ENCODE measurements at places on chromosomes 16 and 17.

DNA sequence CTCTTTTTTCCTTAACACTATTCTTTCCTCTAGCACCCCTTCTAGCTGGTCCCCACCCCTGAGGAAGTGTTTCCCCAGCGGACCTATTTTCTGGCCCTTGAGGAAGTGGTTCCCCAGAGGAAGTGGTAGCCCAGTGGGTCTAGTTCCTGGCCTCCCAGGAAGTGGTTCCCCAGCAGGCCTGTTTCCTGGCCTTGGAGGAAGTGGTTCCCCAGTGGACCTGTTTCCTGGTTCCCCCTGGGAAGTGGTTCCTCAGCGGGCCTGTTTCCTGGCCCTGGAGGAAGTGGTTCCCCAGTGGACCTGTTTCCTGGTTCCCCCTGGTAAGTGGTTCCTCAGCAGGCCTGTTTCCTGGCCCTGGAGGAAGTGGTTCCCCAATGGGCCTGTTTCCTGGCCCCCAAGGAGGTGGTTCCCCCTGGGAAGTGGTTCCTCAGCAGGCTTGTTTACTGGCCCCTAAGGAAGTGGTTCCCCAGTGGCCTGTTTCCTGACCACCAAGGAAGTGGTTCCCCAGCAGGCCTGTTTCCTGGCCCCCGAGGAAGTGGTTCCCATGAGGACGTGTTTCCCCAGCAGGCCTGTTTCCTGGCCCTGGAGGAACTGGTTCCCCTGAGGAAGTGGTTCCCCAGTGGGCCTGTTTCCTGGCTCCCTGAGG is 58.3 kb downstream of the NTN1 start:
- DNase-seq = no peak

DNA sequence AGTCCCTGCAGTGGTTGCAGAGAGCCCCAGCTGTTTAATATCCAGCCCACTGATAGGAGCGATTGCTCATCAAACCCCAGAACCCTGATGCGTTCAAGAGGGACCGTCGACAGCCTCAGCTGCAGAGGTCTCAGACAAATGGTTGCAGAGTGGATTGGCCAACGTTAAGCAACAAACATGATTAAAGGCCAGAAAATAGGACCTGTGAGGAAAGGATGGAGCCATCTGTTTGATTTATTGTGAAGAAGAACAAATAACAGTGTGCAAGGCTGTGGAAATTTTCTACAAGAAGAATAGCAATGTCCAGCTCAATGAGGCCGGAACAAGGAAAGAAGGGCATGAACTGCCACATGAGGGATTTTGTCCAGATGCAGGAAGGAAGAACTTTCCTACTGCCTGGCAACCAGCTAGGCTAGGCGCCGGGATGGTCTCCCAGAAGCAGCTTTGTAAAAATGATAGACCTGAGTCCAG is 138.4 kb upstream of the DNAH9 start:
- no peak for DNase-seq

DNA sequence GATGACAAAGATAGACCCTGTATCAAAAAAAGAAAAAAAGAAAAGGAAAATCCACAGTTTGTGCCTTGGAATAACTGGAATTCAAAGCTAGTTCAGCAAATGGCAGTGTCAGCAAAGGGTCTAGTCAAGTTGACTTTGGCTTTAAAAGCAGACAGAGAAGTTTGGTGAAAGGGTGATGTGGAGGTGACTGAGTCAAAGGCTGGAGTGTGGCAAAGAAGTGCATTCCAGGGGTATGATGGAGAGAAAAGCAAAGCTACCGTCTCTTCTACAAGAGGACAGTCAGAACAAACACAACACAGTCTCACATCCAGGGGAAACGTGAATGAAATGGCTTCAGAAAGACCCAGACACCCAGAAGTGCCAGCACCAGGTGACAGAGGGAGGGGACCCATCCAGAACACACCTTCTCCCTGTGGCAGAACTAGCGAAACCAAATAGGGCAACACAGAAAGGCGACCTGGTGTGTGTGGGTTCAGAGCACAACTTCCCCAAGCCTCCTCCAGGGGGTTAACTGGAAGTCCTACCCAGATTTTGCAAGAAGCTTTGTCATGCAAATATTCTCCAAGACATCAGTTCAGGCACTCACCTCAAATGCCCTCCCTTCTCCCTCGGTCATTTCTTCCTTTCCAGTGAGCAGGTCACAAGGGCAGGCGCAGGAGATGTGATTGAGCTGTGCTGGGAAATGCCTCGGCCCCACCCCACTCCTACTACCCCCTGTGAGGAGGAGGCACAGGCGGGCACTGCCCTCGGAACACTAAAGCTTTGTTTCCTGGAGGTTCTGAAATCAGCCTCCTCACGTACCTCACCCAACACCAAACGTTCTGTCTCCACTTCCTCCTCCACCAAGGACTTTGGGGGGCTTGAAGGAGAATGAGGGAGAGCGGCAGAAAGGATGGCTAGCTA is 481.9 kb downstream of the SOX9 start:
- peak; percentile 72 for DNase-seq

DNA sequence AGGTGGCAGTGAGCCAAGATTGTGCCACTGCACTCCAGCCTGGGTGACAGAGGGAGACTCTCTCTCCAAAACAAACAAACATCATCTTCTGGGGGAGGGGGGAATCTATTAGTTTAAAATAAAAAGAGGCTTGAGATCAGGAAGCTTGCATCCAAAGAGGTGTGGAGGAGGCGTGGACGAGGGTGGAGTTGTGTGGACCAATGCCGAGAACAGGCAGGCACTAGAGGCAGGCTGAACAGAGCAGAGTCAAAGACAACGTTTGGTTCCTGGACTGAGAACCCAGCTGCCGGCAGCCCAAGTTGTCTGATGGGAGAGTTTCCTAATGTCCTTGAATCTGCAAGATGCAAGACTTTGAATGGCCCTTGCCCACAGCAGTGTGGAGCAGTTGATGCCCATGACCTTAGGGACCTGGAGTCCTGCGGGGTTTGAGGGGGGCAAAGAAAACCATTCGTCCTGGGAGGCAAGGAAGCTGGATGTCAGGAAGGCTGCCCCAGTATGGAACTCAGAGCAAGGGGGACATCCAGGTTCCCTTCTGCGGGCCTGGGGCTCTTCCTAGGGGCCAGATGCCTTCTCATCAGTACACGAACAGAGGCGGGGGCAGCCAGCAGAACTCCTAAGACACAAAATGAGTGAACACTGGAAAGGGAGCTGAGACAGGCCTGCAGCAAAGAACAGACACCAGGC is 9.2 kb downstream of the TBC1D16 start:
- DNase-seq = no peak

- no peak for DNase-seq
Observed at GRCh38 chr17:20172376-20172775, 163.2 kb downstream of the SPECC1 start.

GRCh38 chr17:9032151-9032550 is 10.8 kb downstream of the NTN1 start:
- no peak for DNase-seq

DNA sequence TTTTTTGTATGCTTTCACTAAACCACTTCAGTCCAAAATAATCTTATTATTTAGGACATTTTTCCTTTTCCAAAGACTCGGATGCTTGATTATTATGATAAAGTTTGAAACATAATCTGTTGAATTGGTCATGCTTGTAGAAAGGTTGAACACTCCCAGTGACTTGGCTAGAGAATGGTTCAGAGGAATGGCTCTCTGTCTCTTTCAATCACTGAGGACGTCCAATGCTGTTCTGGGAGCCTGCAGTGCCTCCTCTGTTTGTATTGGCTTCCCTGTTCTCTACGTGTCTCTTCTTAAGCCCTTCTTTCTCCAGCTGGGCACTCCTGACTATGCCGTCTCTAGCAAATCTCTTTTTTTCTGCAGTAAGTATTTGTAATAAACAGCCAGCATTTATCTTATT is 369.0 kb upstream of the DYNLRB2 start:
- no peak for DNase-seq

DNA sequence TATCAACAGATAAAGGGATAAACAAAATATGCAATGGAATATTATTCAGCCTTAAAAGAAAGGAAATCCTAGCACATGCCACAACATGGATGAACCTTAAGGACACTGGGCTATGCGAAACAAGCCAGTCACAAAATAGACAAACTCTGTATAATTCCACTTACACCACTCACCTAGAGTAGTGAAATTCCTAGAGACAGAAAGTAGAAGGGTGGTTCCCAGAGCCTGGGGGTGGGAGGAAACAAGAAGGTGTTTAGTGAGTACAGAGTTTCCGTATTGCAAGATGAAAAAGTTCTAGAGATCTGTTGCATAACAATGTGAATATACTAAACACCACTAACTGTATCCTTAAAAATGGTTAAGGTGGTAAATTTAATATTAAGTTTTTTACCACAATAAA is 10.0 kb downstream of the SPOP start:
- no peak for DNase-seq

GRCh38 chr17:73471924-73472323 is 160.1 kb upstream of the CDC42EP4 start:
- DNase-seq = no peak
